Stimulated activated CD8-positive, alpha-beta memory T cell treated with anti-CD3 and anti-CD28 coated beads, Interleukin-4, amount 100 ng/mL, for 4 hours (primary cell): ENCODE measurements at places on chromosomes 3 and 15.

- DNase-seq, result no peak
These were observed 53.5 kb downstream of the SUCNR1 start for GRCh38 chr3:151926956-151927355.

- DNase-seq, result no peak
These were observed 5.2 kb upstream of the GPR176 start for GRCh38 chr15:39925112-39925842.

GRCh38 chr15:84772467-84772866 lies 24.1 kb downstream of the ZNF592 start:
- DNase-seq, result no peak

GRCh38 chr15:78140292-78140691 lies 8.9 kb upstream of the IDH3A start:
- no peak for DNase-seq

DNA sequence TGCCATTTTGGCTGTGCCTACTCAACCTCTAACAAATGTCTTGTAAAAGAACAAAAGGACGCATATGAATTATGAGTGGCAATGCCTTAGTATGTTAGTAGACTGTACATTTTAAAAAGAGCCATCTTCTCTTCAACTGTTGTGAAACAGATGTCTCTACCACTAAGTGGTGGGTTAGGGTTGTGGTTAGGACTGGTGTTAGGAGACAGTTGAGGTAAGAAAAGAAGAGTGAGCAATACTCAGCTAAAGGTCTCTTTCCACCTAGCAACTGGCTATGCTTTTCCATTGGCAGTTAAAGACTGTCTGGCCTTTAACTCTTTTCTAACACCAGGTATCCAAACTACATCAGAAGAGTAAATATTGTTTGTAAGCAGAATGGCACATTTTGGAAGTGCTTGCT lies 221.7 kb upstream of the TBC1D5 start:
- no peak for DNase-seq

GRCh38 chr3:127386490-127386889 lies 98.6 kb upstream of the PRR20G start:
- no peak for DNase-seq

- DNase-seq, result no peak
These were observed 59.4 kb upstream of the TMC3 start for GRCh38 chr15:81433462-81433861.

GRCh38 chr15:31065824-31066223 lies 35.7 kb downstream of the TRPM1 start:
- DNase-seq, result no peak

- DNase-seq, result no peak
These were observed 135.0 kb upstream of the COL8A1 start for GRCh38 chr3:99503350-99503749.

- DNase-seq, result no peak
These were observed 422.0 kb upstream of the FRG2C start for GRCh38 chr3:75242012-75242735.

GRCh38 chr3:58026598-58026997 lies 18.4 kb downstream of the FLNB start:
- no peak for DNase-seq
